Hematopoietic multipotent progenitor cell treated with erythropoietin and hydrocortisone succinate and interleukin-3 and kit ligand, for 8 days (in vitro differentiated cells): ENCODE measurements at places on chromosomes 4 and X.

DNA sequence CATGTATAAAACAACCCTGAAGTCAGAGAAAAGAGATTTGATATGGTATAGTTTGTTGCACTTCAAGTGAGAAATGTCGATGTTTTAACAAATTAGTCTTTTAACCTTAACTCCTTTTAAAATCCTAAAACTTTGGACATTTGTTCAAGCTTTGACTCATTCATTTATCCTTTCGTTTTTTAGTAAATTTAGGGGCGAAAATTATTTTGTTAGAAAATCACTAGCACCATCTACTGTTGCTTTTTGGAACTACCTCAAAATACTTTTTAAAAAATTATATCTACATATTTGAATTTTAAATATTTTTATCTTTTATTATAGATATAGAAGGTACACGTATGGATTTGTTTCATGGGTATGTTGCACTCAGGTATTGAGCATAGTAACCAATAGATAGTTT is 165.1 kb upstream of the POF1B start:
- no peak for DNase-seq

GRCh38 chr4:80385397-80386280 is 50.1 kb downstream of the CFAP299 start:
- DNase-seq, result no peak

GRCh38 chrX:126836186-126836585 is 16.7 kb downstream of the PRR32 start:
- DNase-seq, result no peak

DNA sequence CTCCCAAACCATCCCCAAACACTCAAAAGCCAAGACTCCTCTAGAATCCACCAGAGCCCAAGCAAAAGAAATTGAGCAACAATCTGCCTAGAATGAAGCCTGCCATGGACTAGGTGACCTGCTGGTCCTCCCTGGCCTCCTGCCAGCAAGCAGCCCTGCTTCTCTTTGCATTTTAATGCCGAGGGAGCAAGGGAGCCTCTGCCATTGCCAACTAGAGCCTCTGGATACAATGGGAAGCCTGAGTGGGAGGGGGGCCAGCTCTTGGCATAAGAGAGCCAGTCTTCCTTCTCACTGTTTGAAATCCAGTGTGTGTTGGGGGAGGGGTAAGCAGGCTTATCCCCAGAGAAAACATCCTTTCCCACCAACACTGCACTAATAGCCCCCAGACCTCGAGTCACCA is 1.5 kb upstream of the GDPD2 start:
- DNase-seq, result no peak

DNA sequence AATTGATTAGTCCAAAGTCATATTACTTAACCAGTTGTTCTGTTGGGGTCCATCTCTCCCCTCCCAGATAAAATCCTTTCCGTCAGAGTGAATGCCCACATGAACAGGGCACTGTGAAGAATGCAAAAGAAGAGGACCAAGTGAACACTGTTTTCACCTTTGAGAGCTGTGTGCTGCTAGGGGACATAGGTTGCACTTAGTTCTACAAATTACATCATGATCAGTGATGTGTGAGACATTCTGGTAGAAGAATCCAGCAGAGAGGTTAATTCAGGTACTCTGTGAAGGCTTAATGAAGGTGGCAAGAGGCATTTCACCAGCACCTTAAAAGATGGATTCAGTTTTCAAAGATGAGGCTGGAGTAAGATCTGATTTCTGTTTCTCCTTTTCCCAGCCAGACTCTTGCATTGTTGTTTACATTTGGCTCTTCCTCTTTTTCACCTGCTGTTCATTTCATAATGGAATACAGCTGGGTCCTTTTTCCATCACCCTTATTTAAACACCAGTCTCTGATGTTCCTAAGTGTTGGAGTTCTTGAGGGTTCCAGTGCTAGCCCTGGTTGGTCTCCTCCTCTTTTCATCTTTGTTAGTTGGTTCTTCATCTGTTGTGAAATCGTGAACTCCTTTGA is 10.9 kb downstream of the GAB1 start:
- no peak for DNase-seq
